ENCODE measurements at places on chromosomes 6 and 20.

DNA sequence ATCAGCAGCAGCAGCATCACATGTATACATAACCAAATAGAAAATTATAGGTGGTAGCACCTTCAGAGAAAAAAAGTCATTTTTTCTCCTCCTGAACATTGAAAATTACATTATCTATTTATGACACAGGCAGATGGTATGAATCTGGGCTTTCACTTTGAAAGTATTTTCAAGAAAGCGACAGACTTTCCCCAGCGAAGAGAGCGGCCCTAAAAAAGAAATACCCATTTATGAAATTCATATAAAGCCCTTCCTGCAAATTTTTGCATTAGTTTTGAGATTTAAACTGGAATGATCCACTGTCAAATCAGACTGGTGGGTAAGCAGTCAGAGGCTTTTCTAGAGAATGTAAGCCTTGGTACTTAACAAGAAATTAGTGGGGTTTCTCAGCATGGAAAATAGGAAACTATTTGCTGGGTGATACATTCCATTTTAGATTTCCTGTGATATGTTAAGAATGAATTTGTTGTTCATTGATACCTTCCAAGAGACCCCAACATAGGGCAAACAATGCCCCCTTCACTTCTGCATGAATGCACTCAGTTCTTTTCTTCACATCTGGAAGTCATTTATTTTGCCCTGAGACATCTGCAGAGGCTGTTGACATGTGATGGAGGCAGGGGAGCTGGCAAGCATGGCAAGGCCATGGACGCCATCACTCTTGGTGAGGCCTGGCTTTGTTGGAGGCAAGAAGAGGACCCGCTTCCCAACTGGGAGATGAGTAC, 147.0 kb downstream of the LINC00237 start:
- no peak for DNase-seq

- no peak for DNase-seq
Observed at GRCh38 chr6:64270083-64270482, 634.5 kb downstream of the PHF3 start.

GRCh38 chr20:43320536-43320935, 130.8 kb upstream of the PTPRT start:
- no peak for DNase-seq

DNA sequence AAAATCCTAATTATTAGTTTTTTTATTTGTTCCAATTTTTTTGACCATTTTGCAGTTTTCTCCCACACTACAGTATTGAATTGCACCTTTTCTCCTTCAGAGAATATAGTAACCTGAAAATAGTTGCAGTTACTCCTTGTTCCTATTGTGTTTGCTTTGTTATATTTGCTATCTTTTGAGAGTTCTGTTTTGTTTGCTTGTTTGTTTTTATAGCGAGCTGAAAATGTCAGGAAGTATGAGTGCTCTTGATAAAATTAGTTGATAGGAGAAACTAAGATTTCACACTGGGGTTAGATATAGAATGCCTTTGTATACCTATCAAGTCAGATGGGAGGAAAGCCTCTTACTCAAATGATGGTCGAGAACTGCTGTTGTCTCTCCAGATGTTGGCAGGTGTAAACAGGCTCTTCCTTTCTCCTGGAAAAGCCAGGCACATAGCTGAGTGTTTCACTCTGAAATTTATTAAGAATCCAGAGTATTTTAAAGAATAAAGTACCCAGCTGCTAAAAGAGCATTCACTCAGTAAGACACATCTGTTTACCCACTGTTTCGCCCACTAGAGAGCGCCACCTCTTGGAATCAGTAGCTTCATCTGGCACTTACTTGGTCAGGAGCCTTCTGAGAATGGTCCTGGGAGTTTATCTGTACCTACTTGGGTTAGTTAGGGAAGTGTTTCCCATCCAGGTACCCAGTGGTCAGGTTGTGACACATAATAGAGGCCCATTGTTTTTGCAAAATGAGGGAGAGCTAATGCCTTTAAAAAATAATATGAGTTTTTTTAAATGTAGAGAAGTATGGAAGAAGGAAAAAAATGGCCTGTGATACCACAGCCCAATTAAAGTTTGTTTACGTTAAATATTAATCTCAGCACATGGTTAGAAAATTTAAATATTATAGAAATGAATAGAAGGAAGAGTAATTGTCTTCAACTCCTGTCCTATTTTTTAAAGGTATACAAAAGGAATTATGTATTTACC, 11.2 kb downstream of the NT5DC1 start:
- peak; percentile 11 for DNase-seq

- DNase-seq, result no peak
Observed at GRCh38 chr6:41056768-41057490, 3.9 kb downstream of the APOBEC2 start.

- DNase-seq, result no peak
Observed at GRCh38 chr20:53693262-53693871, 99.7 kb upstream of the ZNF217 start.
